Stimulated activated CD8-positive, alpha-beta memory T cell treated with anti-CD3 and anti-CD28 coated beads, Interleukin-2, amount 100 ng/mL, for 1 hour (primary cell): ENCODE measurements at places on chromosomes 1 and 21.
A peak's percentile ranks its signal among the peaks of the same experiment; 100 is the strongest.

- DNase-seq = no peak
These were observed 32.1 kb downstream of the CASZ1 start for GRCh38 chr1:10764296-10764798.

DNA sequence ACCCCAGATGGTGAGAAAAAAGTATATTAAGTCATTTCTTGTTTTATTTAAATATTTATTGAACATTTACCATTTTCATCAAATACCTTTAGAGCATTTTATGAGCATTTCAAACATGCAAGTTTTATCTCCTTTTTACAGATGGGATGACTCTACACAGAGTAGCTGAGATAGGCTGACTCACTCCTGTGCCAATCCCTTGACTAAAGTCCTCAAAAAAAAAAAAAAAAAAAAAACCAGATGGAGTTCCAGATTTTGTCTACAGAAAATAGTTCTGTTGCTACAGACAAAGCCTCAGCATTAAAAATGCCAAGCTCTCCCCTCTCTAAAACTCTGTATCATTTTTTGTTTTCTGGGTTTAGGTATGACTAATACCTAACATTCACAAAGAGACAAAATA, 303.0 kb upstream of the PLD5 start:
- no peak for DNase-seq

- no peak for DNase-seq
These were observed 31.6 kb downstream of the TGFB2 start for GRCh38 chr1:218376722-218377121.

DNA sequence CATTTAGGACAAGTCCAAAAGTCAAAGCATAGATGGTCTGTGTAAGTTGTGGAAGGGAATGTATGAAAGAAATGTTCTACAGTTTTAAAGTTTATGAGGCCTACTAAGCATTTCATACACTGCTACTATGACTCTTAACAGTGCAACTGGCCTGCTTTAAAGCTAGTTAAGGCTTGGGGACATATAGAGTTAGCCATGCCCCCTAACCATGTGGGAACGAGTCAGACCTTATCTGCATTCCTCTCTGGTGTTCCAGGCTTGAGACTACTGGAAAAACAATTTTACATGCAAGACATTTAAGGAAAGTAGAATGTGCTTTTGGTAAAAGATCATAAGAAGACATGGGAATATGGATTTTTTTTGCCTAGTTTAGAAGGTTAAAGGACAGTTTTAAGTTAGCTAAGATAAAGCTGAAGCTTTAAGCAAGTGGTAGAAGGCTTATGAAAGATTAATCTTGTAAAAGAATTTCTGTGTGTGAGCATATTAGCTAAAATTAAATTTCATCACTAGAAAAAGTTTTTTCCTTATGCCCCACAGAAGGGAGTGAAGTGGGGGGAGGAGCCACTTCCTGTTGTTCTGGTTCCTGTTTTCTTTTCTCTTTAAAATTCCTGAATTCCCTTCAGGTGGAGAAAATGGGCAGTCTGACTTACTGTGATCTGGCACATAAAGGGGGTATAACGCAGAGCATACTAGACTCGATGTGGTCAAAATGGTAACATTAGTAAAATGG, 8.9 kb upstream of the CD48 start:
- DNase-seq = no peak

- DNase-seq = no peak
These were observed 68.1 kb downstream of the PHTF1 start for GRCh38 chr1:113691184-113691583.

DNA sequence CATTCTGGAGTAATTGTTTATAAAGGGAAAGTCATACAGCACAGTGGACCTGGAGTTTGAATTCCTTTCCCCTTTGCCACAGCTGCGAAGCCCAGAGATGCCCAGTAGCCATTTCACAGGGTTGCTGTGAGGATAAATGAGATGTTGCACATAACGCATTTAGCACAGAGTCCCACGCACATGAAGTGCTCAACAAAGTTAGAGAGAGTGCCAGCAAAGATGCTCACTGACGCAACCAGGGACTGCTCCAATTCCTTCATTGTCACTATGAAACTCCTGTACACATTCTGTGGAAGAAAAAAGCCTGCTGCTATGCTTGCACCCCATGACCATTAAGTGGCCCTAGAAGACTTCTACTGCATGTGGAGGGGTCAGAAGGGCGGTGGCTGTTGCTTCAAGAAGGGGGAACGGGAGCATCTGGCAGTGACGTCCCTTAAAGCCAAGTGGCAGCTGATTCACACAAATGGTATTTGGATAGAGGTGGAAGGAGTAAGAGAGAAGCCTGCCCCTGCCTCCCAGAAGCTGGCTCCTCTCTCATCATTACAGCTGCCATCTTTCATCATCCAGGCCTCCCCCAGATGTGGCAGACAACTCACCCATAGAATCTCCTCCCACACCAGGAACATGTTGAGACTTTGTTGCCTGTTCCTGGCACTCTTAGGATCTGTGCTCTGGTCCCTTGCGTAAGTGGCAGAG, 26.5 kb upstream of the VAV3 start:
- no peak for DNase-seq

GRCh38 chr1:223334156-223334555, 29.8 kb downstream of the SUSD4 start:
- DNase-seq = no peak

DNA sequence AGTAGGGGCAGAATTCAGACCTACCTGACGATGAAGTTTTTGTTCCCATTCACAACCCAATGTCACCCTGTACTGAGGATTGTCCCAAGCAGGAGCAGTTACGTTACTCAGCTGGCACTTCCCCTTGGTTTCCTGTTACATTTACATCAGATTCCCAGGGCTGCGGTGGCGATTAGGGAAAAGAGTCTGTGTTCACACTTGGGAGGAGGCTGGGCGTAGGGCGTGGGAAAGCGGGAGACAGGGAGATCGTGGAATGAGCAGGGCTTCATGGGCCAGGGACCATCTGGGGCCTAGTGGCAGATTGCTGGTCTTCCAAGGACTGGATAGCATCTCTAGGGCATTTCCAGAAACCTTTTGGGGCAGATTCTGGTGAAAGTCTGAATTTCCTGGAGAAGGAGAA, 39.0 kb downstream of the TBX19 start:
- DNase-seq = no peak

GRCh38 chr21:44702111-44702972, 5.4 kb downstream of the KRTAP10-12 start:
- no peak for DNase-seq

DNA sequence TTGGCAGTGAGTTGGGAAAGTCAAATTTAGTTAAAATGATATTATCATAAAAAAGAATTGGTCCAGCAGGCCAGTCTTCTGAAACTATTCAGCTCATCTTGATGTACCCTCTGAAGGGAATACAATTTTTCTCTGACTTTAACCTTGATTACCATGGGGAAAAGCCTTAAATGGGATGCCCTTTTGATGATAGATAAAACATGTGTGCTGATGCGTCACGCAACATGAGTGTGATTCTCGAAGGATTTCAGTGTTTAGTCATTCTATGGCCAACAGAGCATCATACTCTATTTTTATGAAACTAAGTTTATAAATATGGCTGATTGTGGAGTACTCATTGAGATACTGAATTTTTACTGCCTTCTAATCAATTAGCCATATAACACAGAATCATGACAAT, 171.5 kb downstream of the ZNF281 start:
- DNase-seq = no peak

GRCh38 chr1:204716660-204717059, 31.1 kb upstream of the LRRN2 start:
- no peak for DNase-seq

DNA sequence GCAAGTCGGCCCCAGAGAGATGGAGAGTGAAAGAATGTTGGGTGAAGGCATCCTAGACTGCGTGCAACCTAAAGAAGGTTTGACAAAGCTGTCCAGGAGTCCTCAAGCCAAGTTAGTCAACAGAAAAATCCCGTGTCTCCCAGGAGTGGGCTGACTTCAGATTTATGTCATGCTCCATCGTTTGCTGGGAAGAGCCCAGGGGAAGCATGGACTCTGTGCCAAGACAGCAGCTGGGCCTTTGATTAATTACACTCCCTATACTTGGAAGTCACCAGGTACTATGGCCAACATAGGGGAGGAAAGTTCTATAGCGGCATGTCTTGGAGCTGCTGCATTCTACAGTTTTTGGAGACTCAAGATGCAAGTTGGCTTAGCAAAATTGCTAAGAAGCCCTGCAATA, 247.4 kb downstream of the KAZN start:
- no peak for DNase-seq

DNA sequence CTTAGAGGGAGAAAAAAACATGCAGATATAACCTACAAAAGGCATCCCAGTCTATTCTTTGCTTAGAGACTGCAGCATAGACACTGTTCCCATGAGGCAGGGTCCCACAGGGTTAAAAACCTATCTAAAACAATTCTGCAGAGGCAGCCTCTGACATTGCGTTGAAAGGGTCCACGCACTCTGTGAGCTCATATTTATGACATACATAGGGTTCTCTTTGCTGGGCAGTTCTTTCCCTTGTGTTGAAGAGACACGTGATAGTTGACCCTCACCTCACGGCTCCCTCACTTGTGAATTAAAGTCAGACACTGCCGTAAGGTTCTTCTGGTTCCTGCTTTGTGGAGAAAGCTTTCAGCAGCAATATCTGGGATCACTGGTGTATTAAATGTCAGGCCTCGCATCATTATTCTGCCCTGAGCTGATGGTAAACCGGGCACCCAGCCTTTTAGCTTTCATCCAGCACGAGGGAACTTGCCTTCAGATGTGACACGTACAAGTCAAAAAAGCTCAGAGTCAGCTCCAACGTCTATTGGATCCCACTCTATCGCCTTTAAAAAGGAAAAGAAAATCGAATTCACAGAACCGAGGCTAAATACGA, 52.8 kb upstream of the HNRNPU start:
- no peak for DNase-seq

DNA sequence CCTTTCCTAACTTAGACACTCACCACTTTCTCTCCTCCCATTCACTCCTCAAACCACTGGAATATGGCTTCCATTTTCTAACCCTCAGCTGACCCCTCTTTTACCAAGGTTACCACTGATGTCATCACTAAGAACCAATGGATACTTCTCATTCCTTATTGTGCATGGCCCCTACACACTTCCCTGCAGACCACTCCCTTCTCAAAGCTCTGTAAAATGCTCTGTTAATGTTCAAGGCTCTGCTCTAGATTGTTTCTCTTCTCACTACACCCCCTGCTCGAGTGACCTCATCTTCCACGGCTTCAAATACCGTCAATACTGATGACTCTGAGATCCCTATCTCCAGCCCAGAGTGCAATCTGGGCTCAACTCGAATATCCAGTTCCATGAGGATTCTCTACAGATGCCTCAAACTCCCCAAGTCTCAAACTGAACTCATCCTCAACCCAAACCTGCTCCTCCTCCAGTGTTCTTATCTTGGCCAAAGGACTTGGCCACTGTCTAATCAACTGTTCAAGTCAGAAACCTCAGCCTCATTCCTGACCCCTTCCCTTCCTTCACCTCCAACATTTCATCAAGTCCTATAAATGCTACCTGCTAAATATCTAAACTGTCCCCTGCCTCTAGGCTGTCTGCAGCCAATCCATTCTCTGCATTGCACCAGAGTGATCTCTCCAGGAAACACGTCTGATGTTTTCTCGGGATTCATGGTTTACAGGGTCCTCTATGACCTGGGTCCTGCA, 41.3 kb upstream of the BMP8B start:
- no peak for DNase-seq

DNA sequence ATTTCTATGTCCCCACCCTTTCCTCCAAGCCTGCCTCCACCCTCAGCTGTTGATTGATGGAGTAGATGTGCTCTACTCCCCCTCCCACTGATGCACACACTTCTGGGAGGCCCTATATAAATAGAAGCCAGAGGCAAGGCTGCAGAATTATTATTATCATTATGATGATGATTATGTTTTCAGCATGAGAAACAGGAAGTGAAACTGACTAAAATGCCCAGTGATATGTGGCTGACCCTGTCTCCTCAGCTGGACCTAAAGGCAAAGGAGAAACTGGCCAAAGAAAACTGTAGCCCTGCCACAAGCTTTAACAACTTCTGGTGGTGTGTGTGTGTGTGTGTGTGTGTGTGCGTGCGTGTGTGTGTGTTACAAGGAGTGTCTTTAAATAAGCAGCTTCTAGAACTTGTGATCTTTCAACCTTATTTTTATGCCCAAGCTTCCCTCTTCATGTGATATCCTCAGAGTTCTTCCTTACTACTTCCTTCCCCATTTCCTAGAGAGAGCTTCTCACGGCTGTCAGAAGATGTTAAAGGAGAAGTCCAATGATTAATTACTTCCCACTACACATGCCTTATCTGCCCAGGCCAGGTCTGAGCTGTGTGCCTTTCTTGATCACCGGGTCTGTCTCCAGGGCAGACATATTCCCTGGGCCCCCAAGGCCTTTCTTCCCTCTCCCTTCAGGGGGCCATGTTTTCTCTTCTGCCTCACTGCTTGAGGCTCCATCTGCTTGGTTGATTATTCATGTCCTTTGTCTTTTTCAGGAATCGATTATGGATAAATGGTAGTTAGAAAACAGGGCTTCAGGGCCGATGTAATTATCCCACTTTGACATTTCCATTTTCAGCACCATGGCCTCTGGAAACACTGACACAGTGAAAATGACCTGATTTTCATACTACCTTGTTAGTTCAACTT, 11.6 kb upstream of the MAPKAPK2 start:
- DNase-seq = no peak

DNA sequence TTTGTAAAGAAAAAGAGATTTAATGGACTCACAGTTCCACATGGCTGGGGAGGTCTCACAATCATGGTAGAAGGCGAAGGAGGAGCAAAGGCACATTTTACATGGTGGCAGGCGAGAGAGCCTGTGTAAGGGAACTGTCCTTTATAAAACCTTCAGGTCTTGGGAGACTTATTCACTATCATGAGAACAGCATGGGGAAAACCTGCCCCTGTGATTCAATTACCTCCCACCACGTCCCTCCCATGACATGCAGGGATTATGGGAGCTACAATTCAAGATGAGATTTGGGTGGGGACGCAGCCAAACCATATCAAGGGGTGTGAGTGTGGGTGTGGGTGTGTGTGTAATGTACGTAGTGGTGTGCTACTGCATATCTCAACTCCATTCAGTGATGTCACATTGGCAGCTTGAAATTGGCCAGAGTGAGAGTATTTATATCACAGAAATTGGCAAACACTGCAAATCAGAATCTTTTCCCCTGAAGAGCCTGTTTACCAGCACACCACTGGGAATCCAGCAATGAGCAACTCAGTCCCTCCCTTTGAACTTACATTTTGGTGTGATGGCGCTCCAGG, 5.4 kb downstream of the ARHGEF10L start:
- no peak for DNase-seq

DNA sequence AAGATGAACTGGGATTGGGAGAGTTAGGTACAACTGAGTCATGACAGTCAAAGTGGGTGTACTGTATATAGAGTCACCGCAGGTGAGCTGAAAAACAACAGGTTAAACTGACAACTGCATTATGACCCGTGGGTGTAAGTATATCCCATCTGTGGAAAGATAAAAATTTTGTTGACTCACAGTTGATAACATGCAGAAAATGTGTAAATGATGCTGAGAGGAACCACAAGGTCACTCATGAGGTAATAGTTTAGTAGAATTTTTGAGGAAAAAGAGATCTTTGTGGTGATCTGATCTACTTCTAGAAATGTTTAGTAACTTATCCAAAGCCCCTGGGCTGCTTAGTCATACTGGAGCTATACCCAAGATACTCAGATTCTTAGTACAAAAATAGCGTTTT, 838 bp downstream of the OR2C3 start:
- no peak for DNase-seq

- no peak for DNase-seq
These were observed 126.0 kb upstream of the UBE2U start for GRCh38 chr1:64077281-64077940.

GRCh38 chr1:221711063-221711577, 30.8 kb downstream of the DUSP10 start:
- no peak for DNase-seq

GRCh38 chr21:37757606-37758376, 158.5 kb downstream of the KCNJ6 start:
- no peak for DNase-seq

- DNase-seq = peak; percentile 8
These were observed 552 bp upstream of the ZNF496 start for GRCh38 chr1:247332215-247332622.
